ENCODE measurements at places on chromosomes 16 and 17.

- DNase-seq: no peak
Measured at GRCh38 chr16:12874186-12874585, 27.2 kb upstream of the SHISA9 start.

GRCh38 chr17:7835814-7836595 lies 2.0 kb downstream of the KDM6B start:
- no peak for DNase-seq

DNA sequence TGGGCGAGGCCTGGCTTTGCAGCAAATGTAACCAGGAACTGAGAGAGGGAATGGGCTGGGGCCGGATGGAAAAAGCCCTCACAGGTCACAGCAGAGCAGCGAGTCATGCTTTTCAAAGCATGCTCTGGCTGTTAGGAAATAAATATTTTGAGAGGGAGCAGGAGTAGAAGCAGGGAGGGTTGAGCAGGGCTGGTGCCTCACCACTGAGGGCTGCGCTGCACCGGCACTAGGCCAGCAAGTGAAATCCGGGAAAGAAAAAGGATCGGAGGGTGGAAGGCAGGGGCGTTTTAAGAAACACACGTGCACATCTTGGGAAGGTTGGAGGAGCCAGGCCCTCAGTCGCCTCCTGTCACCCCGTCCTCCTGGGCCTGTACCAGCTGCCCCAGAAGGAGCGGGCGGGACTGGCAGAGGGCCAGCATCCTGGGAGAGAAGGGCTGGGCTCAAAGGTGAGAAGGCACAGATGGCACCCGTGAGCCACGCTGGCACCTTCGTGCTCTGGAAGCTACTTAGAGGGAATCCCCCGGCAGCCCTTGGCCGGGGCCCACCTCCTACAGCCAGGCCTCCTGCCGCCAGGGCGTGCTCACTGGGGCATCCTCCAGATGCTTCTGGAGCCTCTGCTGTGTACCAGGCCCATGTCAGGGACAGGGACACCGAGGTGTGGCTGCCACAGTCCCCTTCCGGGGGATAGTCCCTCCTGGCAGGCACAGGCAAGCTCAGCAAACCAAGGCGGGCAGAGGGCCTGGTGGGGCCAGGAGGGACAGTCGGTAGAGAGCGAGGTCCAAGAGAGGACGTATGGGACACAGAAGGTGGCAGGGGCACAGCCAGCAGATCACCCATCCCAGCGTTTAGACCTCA lies 71.5 kb upstream of the PLCG2 start:
- no peak for DNase-seq

DNA sequence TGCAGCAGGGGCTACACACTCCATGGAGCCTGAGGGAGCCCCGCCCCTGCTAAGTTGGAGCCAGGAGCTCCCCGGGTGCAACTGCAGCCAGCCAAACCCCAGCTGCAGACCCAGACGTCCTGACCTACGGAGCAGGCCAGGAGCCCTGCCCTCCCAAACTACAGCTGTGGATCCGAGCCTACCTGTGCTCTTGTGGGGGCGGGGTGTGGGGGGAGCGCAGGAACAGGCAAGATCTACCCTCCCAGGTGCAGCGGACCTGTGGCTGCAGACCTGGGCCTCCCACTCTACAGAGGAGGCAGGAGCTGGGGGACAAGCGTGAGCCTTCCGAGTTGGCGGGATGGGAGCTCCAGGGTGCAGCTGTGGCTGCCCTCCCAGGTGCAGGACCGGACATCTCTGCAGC lies 29.7 kb upstream of the MYLK3 start:
- DNase-seq: no peak

GRCh38 chr17:77854759-77855745 lies 103.5 kb upstream of the TNRC6C start:
- no peak for DNase-seq

GRCh38 chr17:78557598-78558039 lies 19.6 kb downstream of the DNAH17 start:
- DNase-seq: no peak

DNA sequence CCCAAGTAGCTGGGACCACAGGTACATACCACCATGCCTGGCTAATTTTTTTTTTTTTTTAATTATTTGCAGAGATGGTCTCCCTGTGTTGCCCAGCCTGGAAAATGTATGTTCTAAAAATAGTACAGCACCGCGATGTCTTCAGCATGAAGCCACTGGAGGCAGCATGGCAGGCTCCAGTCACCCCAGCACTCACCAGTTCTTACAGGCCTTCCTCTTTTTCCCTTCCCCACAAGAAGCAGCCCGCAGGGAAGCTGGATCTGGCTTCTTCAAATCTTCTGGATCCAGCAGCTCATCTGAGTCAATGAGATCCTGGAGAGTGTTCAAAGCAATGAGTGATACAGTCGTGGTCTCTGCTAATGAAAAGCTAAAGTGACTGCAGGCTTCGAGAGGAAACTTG lies 16.2 kb downstream of the CIAPIN1 start:
- no peak for DNase-seq

GRCh38 chr16:55476625-55477533 lies 2.1 kb upstream of the MMP2 start:
- no peak for DNase-seq

- no peak for DNase-seq
Measured at GRCh38 chr17:15947271-15947670, 2.3 kb downstream of the ADORA2B start.

- no peak for DNase-seq
Measured at GRCh38 chr16:75616521-75617010, 6.5 kb downstream of the ADAT1 start.

All from GM12891 (cell line).